ENCODE measurements at places on chromosomes 12 and 14.

GRCh38 chr12:129570796-129571400, 332.9 kb downstream of the TMEM132D start:
- DNase-seq: no peak

- DNase-seq: no peak
These were observed 235.8 kb downstream of the NEDD1 start for GRCh38 chr12:97142737-97143410.

DNA sequence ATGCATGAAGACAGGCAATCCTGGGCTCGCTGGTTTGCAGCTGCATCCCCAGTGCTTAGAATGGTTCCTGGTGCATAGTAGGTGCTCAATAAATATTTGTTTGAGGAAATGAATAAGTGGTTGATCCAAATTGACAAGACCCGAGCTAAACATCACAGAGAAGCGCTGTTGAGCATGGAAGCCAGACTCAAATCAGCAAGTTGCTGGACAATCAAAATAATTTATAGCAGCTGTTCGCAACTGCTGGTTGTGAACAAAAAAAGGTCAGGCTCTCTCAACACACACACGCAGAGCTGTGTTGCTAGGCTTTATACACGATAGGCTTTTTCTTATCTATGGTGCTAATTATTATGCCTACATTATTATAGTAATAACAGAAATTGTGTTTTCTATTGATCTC, 190.2 kb downstream of the TBX5 start:
- DNase-seq: no peak

DNA sequence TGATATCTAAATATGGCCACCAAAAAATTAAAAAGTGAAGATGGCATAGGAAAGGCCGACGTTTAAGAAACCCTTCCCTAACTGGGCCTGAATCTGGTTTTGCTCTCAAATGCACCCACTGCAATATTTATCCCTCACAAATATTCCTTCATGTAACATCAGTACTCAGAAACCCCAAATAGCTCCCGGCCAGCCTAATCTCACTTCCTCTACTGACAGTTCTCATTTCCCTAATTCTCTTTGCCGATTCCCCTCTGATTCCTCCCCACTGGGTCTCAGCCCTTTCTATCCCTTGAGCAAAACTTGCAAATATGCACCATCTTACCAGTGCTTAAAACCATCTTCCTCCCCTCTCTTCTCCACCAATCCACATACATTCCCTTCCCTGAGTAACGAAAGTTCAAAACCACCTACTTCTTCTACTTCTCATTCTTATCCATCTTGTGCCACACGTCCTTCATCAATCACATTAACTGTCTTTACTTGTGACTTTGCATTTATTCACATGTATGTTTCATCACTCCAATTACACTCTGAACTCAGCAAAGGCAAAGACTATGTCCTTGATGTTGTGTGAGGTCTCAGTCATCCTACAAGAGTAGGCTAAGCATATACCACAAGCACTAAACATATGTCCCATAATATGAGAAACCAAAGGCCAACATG, 23.1 kb downstream of the KCNK10 start:
- DNase-seq: no peak

GRCh38 chr12:44248436-44248835, 412.6 kb downstream of the TMEM117 start:
- no peak for DNase-seq

DNA sequence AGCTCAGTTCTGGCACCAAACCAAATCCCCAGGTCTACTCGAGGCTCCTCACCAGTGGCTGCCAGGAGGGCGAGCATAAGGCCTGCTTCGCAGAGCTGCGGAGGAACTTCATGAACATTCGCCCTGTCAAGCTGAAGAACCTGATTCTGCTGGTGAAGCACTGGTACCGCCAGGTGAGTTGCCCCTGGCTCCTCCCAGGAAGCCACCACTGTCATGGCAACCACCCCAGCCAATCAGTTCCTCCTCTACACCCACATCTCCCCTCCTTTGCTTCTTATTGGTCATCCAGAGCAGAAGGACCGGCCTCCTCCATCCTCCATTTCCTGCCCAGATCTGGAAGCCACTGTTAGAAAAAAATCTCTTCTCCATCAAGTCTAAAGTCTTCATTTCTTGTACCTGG, 17.2 kb upstream of the OAS2 start:
- DNase-seq: no peak

DNA sequence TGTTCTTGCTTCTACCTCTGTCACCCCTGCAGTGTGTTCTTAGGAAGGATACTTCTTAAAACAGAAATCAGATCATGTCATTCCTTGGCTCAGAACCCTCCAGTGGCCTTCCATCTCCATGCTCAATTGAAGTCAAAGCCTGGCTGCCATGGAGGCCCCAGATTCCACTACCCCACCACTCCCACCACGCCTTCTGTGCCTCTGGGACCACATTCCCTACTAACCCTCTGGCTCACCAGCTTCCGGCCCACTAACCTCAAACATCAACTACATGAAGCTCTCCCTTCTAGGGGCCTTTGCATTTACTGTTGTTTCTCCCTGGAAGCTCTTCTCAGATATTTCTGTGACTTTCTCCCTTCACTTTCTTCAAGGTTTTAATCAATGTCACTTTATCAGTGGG, 76.1 kb upstream of the REP15 start:
- no peak for DNase-seq

- no peak for DNase-seq
These were observed 571 bp downstream of the ZNF891 start for GRCh38 chr12:133129368-133130037.

- no peak for DNase-seq
These were observed 25.3 kb downstream of the HRK start for GRCh38 chr12:116855744-116856470.

GRCh38 chr14:32932914-32933628, 5.6 kb upstream of the NPAS3 start:
- no peak for DNase-seq

DNA sequence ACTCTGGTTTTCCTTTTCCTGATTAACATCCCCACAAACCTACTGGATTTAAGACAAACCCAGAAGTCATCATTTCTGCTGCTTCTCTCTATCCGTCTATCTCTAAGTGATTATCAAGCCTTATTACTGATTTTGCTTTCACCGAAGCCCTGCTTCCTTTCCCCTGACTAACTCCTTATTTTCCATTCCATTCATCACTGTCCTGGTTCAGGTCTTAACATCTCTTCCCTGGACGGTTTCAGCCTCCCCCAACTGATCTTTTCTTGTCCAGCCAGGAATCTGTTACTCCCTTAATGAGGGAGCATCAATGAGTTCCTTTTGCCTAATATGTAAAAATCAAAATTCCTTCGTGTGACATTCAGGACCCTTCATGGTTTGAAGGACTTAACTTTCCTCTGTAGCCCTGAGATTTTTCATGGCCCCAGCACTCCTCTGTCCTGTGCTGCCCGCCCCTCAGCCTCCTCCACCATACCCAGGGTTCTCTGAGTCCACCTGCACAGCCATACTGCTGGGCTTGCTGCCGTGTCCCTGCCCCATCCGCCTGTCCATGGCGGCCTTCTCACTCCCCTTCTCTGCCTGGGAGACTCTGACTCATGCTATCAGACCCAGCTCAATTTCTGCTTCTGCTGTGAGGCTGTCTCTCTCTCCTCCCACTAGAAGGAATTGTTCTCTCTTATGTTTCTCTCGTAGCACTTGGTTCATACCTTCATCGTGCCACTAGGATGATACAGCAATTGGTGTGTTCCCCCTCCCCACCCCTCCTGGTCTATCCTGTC, 167.8 kb upstream of the HIF1A start:
- DNase-seq: no peak

GRCh38 chr12:123559468-123559867, 24.9 kb upstream of the TMED2 start:
- no peak for DNase-seq
